Smooth muscle cell of the brain vasculature (primary cell): ENCODE measurements at places on chromosomes 6 and 20.

DNA sequence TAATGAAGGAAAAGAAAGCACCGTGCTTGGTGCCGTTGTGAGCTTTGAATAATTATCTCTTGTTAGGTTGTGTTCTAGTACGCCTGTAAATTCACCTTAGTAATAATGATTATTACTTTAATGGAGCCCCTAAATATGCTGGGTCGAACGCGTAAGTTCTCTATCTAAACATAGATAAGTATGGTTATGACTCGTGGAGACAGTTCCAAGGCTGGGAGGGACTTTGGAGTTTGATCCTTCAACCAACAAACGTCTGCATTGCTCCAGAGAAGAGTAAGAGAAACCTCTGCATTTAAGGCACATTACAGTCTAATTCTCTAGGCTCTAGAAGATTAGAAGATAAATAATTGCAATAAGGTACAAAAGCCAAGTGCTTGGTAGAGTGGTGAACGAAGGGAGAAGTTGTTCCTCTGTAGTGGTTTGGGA is 514 bp downstream of the ACOT13 start:
- no peak for DNase-seq

- DNase-seq = no peak
These were observed 265.1 kb upstream of the CITED2 start for GRCh38 chr6:139639507-139639906.

GRCh38 chr20:39699166-39699725 is 737.1 kb downstream of the DHX35 start:
- no peak for DNase-seq

- DNase-seq = no peak
These were observed 27.8 kb upstream of the MYCT1 start for GRCh38 chr6:152669895-152670294.

DNA sequence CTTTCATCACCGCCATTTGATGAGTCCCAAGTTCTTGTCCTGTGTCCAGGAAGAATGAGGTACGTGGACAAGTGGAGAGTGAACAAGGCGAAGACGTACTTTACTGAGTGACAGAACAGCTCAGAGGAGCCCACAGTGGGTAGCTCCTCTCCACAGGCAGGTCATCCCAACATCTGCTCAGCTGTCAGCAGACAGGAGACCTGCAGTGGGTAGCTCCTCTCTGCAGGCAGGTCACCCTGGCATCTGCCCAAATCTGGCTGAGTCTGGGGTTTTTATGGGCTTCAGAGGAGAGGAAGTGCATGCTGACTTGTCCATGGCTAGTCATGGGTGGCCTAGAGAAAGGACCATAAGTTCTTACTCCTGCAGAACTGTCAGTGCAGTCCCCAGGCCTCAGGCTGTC is 32.7 kb upstream of the PDYN start:
- DNase-seq = no peak

- no peak for DNase-seq
These were observed 19.2 kb upstream of the SCP2D1 start for GRCh38 chr20:18794428-18794787.

DNA sequence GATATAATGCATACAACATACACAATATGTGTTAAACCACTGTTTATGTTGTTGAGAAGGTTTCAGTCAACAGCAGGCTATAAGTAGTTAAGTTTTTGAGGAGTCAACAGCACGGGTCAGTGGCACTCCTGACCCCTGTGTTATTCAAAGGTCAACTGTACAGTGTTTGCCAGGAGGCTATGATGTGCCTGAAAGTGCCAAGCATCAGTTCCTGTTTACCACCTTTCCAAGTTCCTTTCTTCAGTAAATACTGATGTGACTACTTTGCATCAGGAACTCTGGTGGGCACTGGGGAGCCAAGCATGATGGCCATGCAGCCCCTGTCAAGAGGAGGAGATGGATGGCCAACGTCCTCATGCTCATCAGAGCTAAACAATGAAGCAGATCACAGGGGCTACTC is 224.4 kb upstream of the EXOC2 start:
- no peak for DNase-seq

GRCh38 chr20:62062661-62063314 is 2.9 kb downstream of the TAF4 start:
- no peak for DNase-seq

DNA sequence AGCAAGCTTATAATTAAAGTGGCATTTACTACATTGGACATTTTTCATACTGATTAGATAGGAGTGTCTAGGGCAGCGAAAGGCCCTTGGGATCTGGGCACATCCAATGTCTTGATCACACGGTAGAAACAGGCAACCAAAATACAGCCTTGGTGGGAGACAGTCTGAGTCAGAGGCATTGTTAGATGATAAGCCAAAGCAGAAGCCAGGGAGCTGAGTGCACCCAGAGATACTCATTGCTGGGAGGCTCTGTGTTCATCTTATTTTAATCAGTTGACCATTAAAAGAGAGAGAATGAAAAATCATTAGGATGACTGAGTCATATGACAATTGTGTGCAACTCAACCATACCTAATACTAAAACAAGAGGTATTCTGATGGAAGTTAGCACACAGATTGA is 109.5 kb downstream of the LCA5 start:
- no peak for DNase-seq

DNA sequence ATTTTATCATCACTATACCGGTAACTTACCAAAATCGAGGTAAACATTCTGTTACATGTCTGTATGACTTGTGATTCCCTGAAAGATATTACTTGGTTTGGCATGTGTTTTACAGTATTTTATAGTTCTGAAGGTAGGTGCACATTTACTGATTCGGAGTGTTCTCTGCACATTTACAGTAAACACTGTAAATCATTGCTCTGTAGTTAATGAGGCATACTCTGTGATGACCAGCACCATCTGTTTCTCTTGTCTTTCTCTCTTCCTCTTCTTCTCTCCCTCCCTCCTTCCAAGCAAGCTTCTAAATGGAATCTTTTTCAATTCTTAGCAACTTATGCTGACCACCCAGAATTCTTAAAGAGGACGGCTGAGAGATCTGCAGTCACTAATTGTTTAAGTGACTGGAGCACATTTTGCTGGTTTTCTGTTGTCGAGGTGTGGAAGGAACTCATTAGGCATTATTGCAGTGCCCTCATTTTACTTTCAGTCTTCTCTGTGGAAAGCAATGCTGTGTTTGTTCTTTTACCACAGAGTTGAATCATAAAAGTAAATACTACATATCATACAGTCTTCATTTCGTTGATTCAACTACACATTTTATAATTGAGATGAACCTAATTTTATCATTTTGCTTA is 126.5 kb downstream of the UTRN start:
- DNase-seq = no peak

DNA sequence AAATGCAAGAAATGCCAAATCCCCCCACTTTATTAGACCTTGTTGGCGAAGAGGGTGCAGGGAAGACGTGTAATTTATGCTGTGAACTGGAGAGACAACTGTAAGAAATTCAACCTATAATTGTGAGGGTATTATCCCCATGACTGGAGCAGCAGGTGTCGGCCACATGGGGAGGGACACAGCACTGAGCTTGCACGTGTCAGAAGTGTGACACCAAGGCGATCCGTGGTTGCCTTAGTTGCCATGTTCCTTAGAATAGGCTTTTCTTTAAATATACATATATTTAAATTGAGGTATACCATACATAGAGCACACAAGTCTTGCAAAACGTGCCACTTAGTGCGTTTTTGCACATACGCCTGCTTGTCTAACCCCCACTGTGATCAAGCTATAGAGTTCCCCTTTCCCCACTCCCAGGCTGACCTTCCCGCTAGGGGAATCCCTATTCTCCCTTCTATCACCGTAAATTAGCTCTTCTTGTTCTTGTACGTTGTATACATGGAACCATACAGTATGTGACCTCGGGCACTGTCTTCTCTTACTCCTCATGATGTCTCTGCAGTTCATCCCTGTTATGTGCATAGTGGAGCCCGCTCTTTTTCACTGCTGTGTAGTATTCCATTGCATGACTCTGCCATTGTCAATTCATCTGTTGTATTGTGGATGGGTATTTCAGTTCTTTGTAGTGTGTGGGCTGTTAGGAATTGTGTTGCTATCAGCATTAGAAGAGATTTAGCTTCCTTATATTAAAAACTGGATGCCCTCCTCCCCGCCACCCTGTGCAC is 81.6 kb upstream of the PMEPA1 start:
- DNase-seq = no peak

- DNase-seq = no peak
These were observed 45.6 kb downstream of the EDN1 start for GRCh38 chr6:12335717-12336116.
